Pulmonary artery endothelial cell (primary cell): ENCODE measurements at places on chromosomes 12 and 14. TPM values are rescaled to one million over a fixed set of nuclear protein-coding genes. Genes with fewer than 3 reads are reported as not detected.

The ERP27 gene
- total RNA-seq = 0.14 and 0.33 TPM in 2 replicates

The USP44 gene
- 0.53 and 1.1 TPM in 2 replicates for total RNA-seq

DNA sequence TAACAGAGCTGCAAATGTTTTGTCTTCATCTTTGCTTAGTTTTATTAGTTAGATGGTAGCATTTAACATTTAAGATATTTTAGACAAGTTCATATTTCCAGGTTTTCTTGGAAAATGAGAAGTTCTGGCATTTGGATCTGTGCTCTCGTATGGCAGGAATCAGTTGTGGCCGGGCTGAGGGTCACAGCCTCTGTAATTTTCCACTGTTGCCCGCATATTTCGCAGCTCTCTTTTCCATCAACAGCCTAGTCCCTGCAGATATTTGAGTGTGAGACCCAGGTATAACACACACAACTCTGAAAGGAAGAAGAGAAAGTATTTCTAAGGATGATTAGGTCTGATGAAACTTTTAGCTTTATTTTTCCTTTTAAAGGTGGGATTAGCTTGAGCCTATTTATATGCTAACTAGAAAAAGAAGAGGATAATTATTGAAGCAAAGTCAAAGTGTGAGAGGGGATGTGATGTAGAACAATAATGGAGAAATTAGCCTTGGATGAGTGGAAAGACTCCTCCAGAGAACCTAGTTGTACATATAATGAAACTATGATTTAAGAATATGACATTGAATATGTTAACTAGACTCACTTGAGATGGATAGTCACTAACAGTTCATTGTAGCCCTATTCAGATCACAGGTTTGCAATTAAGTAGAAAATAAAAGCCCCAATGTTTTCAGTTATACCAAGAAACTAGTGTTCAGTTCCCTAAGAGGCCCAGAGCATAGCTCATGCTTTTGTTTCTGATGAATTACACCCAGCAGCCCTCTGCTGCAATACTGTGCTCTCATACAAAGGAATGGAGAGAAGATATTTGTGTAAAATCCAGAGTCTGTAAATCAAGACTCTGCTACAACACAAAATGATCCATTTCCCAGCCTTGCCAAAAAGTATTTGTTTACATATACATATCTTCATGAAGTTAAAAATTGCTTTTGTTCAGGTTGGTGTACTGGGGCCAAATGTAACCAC, 158.4 kb downstream of the C12orf50 start:
- no peak for DNase-seq

DNA sequence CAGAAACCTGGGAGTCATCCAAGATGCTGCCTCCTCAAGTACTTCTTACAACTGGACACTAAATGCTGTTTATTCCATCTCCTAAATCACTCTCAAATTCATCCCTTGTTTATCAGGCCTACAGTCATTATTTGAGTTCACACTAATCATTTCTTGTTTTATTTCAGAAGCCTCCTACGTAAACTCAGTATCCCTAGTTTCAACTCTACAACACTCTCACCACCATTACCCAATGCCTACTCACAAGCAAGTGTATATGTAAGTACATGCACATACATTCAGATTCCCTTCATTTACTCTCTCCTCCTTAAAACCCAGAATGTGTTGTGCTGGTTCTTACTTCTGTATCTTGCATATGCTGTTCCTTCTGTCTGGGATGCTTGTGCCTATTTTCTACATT, 43.0 kb downstream of the DDHD1 start:
- no peak for DNase-seq

DNA sequence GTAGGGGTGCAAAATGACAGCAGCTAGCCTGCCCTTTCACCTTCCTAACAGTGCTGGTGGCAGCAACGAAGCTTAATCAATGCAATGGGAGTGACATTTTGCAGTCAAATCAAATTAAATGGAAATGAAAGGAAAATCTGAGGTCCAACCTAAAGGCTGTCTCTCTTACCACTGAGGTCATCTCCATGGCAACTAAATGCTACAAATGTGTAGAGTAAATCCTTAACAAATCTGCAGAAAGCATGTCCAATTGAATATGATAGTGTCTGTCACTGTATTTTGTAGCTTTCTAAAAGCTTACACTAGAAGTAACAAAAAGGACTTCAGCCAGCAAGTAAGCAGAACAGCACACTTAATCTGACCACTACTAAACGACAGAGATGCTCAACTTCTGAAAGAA, 488.8 kb downstream of the BCAT1 start:
- DNase-seq = no peak

DNA sequence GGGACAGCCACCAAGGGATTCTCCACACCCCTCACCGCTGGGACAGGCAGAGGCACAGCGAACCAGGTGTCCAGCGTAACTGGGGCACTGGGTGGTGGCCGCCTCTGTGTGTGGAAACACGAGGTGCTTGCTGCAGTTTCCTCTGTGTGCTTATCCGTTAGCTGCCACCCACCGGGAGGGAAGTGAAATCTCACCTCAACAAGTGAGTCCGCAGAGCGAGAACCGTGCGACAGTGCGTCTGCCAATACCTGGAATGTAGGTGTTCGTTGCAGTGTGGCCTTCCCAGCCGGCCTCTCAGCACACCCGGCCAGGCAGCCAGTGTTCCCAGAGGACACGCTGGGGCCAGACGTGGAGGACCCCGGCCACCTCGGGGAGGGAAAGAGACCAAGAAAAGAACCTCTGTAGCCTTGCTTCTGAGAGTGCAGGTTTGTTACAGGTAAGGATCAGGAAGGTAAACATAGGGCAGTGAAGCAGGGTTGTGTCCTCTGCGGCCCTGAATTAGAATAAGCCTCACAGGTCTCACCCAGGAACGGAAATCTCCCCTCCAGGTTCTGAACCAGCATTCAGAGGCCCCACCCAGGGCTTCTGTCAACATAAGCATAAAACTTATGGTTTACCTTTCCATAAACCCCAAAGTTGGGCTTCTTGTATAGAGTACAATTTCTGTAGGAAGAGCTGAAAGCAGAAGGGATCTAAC, 1.5 kb downstream of the BCL2L14 start:
- no peak for DNase-seq

- DNase-seq = no peak
These were observed 328.9 kb upstream of the TBX3 start for GRCh38 chr12:115012861-115013235.

- DNase-seq = no peak
These were observed 193.5 kb upstream of the CNOT2 start for GRCh38 chr12:70049596-70050360.

GRCh38 chr12:46535907-46536306, 163.3 kb upstream of the SLC38A2 start:
- DNase-seq = no peak

DNA sequence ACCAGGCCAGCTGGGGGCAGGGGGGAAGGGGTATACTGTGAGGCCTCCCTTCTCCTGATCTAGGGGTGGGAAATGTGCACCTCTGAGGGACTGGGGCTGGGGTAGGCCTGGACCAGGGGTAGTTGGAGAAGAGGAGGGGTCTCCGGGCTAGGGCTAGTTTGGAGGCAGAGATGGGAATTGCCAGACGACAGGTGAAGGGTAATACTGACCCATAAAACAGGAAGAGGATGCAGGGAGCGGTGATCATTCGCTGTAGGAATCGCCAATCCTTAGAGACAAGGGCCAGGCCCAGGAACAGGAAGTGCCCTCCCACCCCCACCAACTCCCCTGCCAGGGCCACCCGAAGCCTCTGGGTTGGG, 4.4 kb downstream of the SLC22A17 start:
- no peak for DNase-seq

DNA sequence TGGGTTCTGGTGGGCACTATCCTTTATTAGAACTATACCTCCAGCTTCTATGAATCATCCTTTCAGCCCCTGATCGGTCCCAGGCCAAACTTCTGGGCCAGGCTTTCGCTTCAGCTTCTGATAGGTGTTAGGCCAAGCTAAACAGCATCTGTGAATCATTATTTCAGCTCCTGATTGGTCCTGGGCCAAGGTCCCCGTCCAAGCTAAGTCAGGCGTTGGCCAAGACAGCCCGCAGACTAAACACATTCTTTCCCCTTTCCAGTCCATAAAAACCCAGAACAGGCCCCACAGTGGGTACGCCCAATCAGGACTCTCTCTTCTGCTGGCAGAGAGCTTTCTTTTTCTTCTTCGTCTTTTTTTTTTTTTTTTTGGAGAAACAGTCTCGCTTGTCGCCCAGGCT, 1808.9 kb upstream of the SEL1L start:
- no peak for DNase-seq

DNA sequence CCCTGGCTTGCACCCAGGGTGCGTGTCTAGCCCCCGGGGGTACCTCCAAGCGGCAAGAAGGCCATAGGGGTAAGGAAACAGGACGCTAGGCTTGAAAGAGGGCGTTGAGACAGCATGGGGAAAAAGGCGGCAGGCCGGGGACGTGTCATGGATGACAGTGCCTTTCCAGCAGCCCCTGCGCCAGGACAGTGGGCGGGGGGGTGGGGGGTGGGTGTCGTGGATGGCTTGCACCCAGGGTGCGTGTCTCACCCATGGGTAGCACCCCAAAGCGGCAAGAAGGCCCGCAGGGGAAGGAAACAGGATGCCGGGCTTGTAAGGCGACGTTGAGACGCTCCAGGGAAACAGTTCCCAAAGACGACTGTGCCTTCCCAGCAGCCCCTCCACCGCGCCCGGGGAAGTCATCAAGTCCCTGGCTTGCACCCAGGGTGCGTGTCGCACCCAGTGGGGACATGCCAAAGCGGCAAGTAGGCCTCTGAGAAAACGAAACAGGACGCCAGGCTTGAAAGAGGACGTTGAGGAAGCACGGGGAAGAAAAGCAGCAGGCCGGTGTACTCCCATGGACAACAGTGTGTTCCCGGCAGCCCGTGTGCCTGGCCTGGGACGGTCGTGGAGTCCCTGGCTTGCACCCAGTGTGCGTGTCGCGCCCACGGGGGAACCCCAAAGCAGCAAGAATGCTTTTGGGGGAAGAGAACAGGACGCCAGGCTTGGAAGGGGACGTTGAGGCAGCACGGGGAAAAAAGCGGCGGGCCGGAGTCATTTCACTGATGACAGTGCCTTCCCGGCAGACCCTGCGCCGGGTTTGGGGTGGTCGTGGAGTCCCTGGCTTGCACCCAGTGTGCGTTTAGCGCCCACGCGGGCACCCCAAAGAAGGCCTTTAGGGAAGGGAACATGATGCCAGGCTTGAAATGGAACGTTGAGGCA, 163.5 kb upstream of the ALG10B start:
- DNase-seq = no peak

DNA sequence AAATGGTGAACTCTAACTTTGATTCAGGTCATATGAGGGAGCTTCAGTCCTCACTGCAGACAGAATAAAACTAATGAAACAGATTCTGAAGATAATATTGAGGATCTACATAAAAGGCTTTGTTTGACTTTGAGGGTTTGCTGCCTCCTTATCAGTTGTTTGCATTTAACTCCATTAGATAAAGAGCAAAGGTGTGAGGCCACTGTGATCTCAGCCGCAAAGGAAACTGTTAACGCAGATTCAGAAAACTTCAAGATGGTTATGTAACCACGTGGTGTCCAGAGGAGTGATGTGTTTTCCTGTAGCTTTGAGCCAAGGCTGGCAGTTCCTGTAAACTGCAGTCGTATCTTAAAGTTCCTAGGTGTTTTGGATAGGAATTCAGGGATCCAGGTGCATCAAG, 67.8 kb downstream of the METTL25 start:
- no peak for DNase-seq

- DNase-seq = no peak
These were observed 13.0 kb upstream of the PCED1B start for GRCh38 chr12:47066278-47067025.

DNA sequence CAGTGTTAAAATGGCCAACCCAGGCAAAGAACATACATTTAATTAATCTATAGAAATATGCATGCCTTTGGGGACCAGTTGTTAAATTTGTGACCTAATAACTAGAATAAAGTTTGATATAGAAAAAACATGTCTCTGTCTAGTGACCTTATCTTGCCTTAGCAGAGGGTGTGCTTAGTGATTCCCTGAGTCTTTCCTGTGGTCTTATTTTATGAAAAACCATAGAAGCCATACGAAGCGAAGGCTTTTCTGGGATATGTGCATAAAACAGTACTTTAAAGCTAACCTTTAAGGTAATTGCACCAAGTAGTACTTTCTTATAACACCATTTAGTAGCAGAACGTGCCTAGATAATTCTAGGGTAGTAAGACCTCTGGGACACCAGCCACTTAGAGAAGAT, 379.4 kb downstream of the ZFP36L1 start:
- no peak for DNase-seq

GRCh38 chr14:52961060-52961639, 10.3 kb upstream of the FERMT2 start:
- DNase-seq = peak; percentile 32

DNA sequence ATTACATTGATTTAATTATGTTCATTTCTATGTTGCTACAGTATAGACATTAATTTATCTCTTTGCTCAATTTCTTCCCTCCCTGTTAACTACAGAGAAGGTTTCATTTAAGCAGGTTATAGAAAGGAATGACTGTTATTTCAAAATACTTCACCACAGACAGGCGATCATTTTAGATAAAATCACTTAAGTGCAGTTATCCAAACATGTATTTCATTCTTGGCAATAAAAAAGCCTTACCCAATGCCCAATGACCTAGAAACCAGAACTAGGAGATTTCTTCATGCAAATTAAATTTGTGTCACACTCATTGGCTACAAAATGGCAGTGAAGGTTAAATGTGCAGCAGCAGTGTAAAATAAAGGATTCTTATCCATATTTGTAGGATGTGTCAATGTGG, 266.4 kb downstream of the KCNH5 start:
- no peak for DNase-seq
